Pulmonary artery endothelial cell (primary cell): ENCODE measurements at places on chromosomes 7 and 10.

- DNase-seq: peak; percentile 19
These were observed 31.1 kb upstream of the RHEB start for GRCh38 chr7:151550656-151551286.

DNA sequence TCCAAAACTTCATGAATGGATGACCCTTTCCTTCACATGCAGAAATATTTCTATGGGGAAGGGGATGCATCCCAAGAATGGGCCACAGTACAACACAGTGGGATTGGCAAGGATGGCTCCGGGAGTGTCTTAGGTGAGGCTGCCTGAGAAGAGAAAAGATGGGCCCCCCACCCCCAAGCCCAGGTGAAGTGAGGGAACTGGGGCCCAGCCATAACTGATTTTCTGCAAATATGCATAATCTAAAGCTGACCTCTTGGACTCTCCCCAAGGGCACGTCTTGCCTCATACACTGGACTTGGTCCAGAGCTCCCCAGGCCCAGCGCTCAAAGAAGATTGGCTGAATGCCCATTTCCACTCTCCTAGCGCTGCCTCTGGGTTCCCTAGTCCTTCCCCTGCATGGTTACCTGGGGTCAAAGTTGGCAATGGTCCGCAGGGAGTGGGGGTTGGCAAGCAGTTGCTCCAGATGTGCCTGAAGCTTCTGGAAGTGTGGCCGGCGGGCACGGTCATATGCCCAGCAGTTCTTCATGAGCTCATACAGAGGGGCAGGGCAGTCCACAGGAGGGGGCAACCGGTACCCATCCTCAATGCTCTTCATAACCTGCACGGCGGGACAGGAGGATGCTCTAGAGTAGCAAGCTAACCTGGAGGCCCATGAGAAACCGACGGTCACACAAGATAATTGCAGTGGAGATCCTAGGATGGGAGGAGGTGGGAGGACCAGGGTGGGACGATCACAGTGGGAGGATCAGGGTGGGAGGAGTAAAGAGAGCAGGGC is 12.3 kb downstream of the ZYX start:
- no peak for DNase-seq

- no peak for DNase-seq
These were observed 350.1 kb upstream of the POM121L12 start for GRCh38 chr7:52685333-52685732.

GRCh38 chr7:114711241-114711640 is 210.7 kb upstream of the MDFIC start:
- DNase-seq: no peak

DNA sequence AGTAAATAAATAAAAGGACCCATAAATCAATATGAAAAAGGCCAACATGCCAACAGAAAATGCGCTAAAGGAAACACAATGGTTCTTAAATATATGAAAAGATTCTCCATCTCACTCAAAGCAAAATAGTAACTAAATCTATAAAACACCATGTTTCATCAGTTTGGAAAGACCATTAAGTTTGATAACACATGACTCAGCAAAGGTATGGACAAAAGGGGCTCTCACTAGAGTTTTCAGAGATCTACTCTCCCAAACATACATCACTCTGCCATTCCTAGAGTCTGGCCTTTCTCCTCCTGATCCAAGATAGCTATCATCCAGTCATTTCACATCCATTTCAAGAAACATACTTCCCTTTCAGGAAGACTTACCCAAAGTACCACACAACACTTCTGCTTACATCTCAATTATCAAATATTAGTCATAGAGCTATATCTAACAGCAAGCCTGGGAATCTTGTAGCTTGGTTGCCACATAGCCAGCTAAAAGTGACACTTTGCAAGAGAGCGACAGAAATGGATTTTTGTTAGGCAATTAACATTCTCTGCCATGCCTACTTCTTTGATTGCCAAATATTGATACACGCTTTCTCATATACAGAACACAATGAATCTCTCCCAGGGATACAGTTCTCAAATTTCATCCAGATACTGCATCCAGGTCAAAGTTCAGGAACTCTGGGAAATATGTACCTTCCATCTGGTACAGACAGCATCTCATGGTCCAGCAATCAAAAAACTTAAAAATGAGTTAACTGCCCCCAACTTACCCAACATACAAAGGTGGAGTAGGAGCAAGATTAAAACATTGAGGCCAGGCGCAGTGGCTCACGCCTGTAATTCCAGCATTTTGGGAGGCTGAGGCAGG is 28.8 kb downstream of the TOMM7 start:
- DNase-seq: no peak

DNA sequence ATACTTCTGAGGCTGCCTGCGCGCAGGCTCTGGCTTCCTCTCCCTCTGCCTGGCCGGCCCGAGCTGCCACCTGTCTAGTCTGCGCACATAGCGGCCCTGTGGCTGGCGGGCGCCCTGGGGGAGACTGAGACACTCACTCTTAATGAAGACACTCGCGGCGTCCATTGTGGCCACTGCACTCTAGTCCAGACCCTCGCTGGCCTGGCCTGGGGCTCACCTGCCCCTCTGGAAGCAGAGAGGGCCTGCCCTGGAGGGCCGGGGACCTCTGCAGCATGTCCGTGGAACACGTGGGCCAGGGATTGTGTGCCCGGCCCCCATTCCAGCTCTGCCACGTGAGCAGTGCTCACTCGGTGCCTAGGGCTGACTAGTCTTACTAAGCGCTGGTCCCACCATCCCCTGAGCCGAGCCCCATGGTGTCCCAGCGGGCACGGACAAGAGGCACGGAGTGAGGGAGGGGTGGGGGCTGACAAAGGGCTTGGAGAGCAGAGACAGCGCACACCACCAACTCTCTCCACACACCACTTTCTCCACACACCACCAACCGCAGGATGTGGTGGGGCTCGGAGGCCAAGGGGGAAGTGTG is 149.3 kb downstream of the ELFN1 start:
- no peak for DNase-seq

- DNase-seq: no peak
These were observed 13.3 kb downstream of the GPR37 start for GRCh38 chr7:124752310-124752709.

DNA sequence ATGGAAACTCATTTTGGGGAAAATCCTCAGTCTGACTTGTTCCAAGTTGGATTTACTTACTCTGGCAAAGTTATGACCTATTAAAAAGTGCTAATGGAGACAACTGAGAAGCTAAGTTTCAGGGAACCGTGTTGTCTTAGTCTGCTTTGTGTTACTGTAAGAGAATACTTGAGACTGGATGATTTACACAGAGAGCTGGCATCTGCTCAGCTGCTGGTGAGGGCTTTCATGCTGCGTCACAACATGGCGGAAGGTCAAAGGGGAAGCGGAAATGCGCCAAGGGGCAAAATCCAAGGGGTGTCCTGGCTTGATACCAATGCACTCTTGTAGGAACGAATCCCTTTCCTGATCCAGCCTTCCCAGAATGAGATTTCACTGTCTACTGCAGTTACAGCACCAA is 46.4 kb downstream of the MTURN start:
- DNase-seq: no peak

GRCh38 chr10:74930965-74931364 is 104.6 kb downstream of the KAT6B start:
- no peak for DNase-seq

- no peak for DNase-seq
These were observed 20.3 kb downstream of the ACSM6 start for GRCh38 chr10:95214369-95214768.

GRCh38 chr10:6179078-6179477 is 23.7 kb upstream of the PFKFB3 start:
- no peak for DNase-seq

DNA sequence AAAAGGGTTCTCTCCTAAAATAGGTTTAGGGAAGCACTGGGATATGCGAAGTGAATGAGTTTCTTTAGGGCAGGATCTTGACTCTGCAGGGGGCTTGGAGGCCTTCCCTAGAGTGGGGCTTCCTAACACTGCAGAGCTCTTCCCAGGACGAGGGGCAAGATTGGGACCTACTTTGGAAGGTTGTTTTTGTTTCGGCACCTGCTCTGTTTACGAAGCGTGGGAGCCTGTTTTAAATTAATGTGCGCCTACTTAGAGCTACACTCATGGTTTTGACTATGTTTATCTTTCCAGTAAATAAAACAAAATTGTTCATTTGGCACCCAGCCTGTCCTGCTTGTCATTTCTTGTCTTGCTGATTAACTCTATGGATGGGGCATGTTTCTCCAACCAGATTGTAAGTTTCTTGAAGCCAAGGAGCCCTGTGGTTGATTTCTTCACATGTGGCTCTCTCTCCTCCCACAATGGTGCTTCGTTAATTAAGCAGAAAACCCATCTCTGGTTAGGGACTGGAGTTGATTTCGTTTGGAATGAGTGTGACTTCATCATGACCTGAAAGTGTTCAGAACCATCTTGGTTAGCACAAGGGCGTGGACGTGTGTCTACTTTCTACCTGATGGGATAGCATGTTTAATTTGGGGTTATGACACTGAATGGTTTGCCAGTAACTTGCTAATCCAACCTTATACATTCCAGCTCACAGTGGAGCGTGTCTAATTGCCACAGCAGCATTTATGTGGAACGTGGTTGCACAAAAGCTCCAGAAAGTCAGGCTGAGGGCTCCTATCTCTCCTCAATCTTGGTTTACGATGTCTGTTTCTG is 98.1 kb downstream of the TCF7L2 start:
- DNase-seq: no peak

- DNase-seq: no peak
These were observed 155.5 kb downstream of the SVIL start for GRCh38 chr10:29479081-29479925.

GRCh38 chr10:130901311-130902165 is 410.0 kb downstream of the TCERG1L start:
- DNase-seq: no peak

GRCh38 chr7:2254429-2255144 is 12.6 kb downstream of the NUDT1 start:
- no peak for DNase-seq

DNA sequence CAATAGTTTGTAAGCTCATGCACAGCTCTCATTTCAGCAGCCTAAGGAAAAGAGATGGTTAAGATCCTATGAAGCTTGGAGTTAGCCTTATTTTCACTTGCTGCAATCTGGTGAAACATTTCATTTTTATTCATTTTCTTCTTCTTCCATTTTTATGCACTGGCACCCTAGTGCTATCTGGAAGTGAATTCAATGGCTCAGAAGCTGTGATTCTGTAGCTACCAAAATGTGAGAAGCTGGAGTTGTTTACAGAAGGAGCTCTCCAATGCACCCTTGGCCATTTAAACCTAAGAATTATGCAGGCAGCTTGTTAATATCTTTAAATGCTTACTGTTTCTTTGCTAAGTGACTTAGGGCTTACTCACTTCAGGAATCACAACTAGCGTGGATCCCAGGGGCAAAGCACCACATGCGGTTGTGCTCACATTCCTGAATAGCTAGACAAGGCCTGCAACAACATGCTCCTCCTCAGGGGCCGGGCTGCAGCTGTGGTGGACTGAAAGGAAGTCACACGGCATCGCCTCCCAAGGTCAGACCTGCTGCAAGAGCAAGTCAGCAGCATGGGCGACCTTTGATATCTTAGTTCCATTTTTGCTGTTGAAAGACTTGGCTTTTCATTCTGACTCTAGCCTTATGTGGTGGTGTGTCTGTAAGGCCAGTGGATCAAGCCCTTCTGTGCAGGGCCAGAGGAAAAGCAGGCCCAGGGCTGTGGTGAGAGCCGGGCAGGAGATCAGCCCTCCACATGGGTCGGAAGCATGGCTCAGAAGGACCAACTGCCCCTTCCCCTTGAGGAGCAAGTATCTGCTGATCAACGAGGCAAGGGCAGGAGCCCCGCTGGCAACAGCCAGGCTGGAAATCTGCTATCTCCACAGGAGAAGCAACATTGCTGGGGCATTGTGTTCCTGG is 91.9 kb upstream of the MBL2 start:
- no peak for DNase-seq

DNA sequence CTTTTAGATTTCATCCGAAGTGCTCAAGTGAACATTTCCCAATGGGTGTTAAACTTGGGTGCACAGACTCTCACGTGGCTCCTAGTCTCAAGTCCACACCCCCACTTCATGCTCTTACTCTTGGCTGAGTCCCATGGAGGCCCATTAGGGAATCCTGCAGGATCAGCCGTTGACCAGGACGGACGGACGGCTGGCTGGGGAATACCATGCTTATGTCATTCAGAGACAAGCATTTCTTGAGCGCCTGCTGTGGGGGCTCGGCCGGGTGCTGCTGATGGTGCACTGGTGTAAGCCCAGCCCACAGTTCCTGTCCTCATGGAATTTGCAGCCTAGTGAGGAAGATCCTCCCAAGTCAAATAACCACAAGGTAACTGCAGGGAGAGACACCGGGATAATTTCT is 44.7 kb downstream of the PITRM1 start:
- DNase-seq: no peak

DNA sequence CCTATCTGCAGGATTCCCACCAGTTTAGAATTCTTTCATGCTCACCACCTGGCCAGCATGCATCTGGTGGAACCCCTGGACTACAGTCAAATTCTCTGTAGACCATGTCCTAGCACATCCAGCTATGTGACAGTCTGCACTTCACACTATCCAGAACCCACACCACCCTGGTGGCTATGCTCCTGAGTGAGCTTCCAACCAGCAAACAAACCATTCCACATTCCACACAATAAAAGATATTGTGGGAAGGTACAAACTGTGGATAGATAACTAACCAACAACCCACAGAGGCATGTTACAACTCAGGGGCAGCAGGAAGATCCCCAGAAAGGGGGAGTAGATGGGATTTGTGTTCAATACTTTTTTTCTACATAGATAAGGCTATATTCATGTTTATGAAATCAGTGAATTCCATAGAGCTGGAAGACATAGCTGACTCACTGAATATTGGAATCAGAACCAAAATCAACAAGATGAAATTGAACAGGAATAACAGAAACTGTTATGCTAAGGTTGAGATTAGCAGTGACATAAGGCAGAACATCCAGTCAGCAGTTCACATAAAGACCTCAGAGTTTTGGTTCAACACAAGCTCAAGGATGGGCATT is 72.5 kb downstream of the LRRC17 start:
- no peak for DNase-seq

GRCh38 chr10:119634219-119634544 is 17.0 kb upstream of the BAG3 start:
- no peak for DNase-seq

DNA sequence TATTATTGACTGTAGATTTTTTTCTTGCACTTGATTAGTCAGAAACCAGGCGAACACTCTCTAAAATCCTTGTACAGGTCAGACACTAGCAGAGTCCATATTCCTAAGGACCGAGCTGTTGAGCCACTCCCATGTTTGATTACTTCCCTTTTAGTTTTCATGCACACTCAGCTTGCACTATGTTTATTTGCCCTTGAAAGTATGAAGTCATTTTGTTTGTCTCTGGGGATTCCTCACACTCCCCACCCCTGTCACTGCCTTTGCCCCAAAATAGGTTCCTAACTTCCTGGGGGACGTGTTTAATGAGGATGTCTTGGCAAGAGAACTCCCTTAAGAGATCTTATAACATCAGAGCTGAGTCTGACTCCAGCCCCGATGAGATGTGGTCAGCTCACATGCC is 182.1 kb downstream of the EVX1 start:
- no peak for DNase-seq

GRCh38 chr7:148867596-148868377 is 16.3 kb downstream of the EZH2 start:
- no peak for DNase-seq
